Heart right ventricle (tissue), 16 donors: ENCODE measurements at places on chromosomes 13 and 19.

GRCh38 chr13:90105276-90105675 is 1242.2 kb upstream of the MIR17HG start:
- no peak for DNase-seq

GRCh38 chr13:80082396-80083080 is 258.4 kb downstream of the SPRY2 start:
- no peak for DNase-seq

GRCh38 chr19:48738557-48739403 is 1.6 kb downstream of the RASIP1 start:
- DNase-seq: peak; percentile 97

GRCh38 chr13:98239162-98240076 is 62.4 kb upstream of the RNF113B start:
- DNase-seq: no peak

DNA sequence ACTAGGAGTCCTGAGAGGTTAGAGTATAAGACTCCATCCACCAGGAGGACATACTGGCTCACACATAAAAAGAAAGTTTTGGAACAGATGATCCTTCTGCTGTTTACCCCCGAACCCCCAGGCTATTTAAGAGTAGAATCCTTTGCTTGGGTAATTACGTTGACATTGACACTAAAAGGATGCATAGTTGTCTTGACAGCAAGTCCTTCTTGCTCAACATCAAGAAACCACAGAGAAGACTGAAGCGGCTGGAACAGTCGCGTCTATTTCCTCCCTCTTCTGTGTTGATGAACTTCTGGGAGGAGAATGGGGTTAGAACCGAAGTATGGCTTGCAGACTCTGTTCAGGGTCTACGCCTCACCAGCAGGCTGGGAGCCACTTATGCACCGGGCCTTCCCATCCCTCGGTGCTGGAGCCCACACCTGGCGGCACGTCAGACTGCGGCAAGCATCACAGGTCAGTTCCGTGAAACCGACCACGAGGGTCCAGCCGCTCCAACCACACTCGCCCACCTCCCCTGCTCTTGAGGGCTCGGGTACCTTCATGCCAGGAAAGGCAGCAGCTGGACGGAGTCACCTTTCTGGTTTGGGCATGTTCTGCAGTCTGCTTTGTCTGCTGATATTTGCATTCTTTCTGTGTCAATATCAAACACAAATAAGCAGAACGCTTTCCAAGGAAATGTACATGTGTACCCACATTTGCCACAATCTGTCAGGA is 42.4 kb upstream of the RANBP3 start:
- no peak for DNase-seq

- DNase-seq: peak; percentile 16
These were observed 1.5 kb downstream of the IFNL4 start for GRCh38 chr19:39246951-39247669.

DNA sequence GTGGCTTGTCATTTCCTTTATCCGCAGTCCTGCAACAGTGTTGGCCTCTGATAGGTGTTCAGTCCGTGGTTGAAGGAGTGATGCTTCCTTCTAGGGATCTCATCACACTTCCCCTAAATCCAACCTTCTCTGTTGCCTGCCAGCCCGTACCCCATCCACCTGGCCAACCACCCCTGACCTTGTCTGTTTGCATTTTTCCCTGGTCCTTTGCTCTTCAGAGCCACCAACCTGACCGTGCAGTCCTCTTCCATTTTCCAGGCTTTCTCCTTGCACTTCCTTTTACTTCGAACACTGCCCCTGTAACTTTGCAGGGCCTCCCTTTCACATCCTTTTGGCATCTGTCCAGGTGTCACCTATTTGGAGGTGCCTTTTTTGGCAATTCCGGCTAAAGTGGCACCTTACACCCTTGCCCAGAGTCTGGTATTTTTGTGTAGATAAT is 696 bp downstream of the ZNF460 start:
- DNase-seq: no peak
